ENCODE measurements at places on chromosomes 2 and 18.

DNA sequence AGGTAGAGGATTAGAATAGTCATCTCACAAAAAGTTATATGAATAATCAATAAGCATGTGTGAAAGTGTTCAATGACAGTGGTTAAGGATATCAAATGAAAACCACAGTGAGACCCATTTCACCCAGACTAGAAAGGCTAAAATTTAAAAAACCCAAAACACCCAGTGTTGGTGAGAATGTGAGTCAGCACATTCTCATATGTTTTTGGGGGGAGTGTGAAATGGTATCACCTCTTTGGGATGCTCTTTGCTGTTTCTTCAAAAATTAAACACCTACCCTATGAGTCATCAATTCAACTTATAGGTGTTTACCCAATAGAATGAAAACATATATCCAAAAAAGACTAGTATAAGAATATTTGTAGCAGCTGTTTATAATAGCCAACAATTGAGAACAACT is 69.8 kb downstream of the MAP3K20 start:
- DNase-seq: no peak

- DNase-seq: no peak
These were observed 355.9 kb upstream of the KLHL29 start for GRCh38 chr2:23029111-23029510.

DNA sequence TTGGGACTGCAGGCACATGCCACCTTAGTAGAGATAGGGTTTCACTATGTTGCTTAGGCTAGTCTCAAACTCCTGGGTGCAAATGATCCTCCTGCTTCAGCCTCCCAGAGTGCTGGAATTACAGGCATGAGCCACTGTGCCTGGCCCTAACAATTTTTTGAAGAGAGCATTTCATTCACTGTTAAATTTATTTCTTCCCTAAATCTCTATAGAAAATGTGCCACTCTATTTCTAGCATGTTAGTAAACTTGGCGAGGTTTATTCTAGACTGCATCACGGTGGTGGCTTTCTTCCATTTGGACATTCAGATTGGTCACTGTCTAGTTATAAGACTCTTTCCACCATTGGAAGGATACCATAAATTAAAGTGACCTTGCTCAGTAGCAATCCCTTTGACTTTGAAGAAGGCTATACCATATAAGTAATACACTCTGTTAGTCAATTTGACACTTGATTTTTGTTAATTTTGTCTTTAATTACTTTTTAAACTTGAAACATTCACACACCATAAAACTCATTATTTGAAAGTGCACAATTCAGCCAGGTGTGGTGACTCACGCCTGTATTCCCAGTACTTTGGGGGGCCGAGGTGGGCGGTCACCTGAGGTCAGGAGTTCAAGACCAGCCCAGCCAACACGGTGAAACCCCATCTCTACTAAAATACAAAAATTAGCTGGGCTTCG is 16.2 kb downstream of the DDX1 start:
- DNase-seq: no peak

DNA sequence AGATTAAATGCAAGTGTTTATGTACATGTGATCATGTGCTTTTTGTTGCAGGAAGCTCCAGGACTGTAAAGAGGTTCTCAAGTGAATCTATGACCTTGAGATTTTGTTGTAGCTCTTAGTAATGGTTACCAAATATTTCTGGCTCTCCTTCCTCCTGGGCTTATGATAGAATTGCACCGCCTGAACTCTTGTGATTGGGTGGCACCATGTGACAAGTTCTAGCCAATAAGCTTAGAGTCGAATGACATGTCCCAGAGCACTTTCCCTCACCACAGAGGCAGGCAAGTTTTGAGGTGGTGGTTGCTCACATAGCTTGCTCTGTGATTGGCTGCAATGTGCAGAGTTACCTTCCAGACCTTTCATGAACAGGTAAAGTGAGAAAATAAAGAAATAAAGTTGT is 8.9 kb upstream of the SCG2 start:
- no peak for DNase-seq

DNA sequence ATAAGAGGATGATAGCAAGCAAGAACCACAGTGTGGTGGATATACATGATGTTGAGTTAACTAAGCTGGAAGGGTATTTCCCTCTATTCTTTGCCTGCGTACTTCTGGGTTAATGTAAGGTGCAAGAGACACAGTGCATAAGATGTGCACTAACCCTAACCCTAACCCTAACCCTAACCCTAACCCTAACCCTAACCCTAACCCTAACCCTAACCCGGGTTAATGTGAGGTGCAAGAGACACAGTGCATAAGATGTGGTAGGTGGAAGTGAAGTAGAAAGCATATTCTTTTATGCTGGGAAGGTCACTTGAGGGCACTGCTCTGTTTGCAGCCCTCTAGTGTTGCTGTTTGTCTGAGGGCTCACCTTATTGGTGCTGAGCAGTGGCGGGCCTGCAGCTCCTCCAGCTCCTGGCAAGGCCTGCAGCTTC is 181.5 kb upstream of the ITGA4 start:
- no peak for DNase-seq

Data from HAP-1 (cell line).